ENCODE measurements at places on chromosomes 13 and 19.
A peak's percentile ranks its signal among the peaks of the same experiment; 100 is the strongest.

DNA sequence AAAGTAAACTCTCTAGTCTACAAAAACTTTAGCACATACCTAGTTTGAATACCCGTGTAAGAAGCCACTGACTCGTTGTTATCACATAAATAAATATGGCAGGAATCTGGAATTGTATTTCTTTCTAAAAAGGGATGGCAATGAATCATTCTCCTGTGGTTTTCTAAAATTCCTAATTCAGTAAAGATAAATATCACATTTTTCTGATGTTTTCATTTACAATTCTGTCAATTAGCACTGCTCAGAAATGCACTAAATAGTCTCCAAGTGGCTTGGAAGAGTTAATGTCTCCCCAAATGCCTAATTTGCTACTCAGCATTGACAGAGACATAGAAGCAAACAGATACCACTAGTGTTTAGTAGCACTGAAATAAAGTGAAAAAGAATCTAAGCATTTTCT, 547.7 kb upstream of the SLITRK1 start:
- DNase-seq: no peak

- DNase-seq: no peak
Observed at GRCh38 chr13:79647533-79647932, 166.6 kb downstream of the NDFIP2 start.

- DNase-seq: no peak
Observed at GRCh38 chr19:47469363-47469700, 2.4 kb downstream of the SLC8A2 start.

GRCh38 chr13:46211483-46212351, at the start of gene LRRC63:
LRRC63 (plus strand) TSS chr13:46211928; CDS start chr13:46213035, 1,107 bp downstream.
- DNase-seq: peak; percentile 60

- DNase-seq: peak; percentile 18
Observed at GRCh38 chr13:82654861-82655855, 1227.1 kb downstream of the SLITRK1 start.

DNA sequence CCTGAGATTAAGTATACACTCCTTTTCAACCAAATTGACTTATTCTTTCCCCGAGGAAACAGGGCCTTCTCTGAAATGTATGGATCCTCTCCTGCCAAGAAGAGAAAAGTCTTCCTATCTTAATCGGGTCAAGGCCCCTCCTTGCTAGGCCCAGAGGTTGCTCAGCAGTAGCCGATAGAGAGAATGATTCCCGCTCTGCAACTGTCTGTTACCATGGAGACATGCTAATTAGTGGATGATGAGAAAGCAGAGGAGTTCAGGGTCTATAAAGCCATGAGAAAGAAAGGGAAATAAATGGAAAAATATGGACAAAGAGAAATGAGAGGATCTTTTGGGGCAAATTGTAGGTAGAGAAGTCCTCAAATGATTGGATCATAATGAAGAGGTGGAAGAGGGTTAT, 103.5 kb downstream of the POU4F1 start:
- DNase-seq: no peak

GRCh38 chr13:79642596-79642995, 161.6 kb downstream of the NDFIP2 start:
- DNase-seq: no peak

GRCh38 chr19:53537121-53537520, 824 bp upstream of the ZNF331 start:
- no peak for DNase-seq

DNA sequence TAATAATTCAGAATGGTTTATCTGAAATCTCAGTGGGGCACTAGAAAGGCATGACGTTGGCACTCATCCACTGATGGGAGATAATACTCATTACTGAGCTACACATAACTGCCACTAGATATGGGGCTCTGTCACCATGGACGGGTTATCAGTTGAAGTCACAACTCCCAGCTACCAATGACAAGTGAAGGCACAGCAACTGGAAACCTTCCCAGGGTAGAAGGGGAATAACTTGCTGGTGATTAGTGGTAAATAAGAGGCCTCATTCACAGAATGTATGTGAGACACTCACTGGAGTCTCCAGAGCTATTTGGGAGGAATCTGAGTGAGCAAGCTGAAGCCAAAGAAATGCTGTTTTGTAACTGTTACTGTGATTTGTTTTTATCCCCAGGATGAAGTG, 249.6 kb downstream of the ENOX1 start:
- DNase-seq: no peak

DNA sequence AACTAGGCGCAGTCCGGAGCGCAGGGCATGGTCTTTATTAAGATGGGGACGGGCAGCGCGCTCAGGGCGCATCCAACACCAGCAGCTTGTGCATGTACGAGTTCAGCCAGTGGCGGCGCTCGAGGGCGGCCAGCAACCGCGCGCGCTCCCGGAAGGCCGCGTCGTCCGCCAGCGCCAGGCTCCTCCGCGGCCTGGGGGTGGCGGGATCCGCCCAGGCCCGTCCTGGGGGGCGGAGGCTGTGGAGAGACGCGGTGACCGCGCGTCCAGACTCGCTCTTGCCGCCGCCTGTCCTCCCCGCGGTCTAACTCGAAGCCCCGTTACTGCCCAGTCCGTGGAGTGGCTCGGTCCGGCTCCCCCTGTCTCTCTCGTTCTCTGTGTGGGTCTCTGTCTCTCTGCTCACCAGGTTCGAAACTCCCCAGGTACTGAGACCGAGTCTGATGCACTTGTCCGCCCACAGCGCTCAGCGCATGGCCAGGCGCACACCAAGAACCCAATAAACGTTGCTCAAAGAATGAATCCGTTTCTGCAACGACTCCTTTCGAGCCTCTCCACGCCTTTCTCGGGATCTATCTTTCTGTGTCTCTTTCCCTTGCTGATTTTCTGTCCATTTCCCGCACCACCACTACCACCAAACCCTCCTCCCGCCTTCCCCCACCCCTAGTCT, 702 bp downstream of the PTH2 start:
- peak; percentile 26 for DNase-seq

GRCh38 chr19:49515767-49516166, 3.3 kb downstream of the FCGRT start:
- peak; percentile 72 for DNase-seq

- DNase-seq: no peak
Observed at GRCh38 chr13:72852207-72852606, 70.3 kb downstream of the PIBF1 start.

DNA sequence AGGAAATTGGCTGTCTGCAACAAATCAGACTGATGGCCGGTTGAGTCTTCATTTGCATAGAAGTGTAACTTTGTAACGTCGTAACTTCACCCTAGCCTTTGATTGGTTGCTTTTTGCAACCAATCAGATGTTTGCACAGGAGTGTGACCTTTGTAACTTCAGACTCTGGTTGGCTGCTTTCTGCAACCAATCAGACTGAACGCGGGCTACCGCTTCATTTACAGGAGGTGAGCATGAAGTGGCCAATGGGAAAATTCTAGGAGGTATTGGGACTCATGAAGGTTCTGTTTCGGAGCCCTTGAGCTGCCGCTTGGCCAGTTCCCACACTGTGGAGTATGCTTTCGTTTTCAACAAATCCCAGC, 441 bp upstream of the ZNF559 start:
- DNase-seq: peak; percentile 45

DNA sequence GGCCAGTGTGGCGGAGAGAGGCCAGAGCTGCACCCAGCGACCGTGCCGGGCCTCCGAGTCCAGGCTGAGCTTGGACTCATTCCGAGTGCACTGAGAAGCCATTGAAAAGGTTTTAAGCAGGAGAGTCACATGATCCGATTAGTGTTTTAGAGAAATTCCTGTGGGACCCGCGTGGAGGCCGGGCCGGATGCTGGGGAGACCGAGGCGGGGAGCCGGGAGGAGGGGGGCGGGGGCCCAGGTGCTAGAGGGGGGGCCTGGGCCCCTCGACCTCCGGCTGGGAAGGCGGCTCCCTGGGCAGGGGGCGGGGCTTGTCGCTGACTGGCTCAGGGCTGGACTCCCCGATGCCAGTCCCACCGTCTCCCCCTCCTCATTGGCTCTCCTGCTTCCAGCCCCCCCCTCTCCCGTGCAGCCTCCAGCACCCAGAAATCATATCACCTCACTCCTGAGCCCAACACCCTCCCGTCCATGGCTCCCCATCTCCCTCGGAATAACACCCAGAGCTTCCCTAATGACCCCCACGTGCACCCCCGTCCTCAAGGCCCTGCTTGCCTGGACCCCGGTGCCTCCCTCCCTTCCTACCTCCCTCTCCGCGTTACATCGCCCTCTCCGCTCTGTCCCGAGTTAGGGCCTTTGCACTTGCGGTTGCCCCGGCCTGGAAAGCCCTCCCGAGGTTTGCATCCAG, 5.2 kb upstream of the ZNF579 start:
- peak; percentile 80 for DNase-seq

GRCh38 chr13:39379667-39380655, 223.0 kb downstream of the LHFPL6 start:
- no peak for DNase-seq

DNA sequence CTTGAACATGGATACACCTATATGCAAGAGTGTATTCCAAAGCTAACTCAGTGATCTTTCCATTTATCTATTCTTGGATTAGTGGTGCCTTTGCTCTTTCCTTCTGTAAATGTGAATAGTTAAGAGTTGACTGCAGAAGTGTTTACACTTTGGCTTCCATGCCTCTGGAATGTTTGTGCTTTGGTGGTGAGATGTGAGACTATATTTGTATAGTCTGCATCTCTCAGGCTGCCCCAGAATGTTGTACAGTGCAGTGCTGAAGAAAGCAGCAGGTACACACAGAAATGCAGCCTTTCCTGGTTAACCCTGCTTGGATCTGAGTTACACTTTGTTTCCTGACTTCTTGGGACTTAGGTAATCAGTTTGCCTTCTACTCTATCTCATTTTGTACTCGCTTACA, 90.2 kb downstream of the DNAJC15 start:
- no peak for DNase-seq

GRCh38 chr19:43438291-43439031, 23.8 kb downstream of the TEX101 start:
- DNase-seq: peak; percentile 20

GRCh38 chr13:77040835-77041234, 13.9 kb upstream of the FBXL3 start:
- no peak for DNase-seq

DNA sequence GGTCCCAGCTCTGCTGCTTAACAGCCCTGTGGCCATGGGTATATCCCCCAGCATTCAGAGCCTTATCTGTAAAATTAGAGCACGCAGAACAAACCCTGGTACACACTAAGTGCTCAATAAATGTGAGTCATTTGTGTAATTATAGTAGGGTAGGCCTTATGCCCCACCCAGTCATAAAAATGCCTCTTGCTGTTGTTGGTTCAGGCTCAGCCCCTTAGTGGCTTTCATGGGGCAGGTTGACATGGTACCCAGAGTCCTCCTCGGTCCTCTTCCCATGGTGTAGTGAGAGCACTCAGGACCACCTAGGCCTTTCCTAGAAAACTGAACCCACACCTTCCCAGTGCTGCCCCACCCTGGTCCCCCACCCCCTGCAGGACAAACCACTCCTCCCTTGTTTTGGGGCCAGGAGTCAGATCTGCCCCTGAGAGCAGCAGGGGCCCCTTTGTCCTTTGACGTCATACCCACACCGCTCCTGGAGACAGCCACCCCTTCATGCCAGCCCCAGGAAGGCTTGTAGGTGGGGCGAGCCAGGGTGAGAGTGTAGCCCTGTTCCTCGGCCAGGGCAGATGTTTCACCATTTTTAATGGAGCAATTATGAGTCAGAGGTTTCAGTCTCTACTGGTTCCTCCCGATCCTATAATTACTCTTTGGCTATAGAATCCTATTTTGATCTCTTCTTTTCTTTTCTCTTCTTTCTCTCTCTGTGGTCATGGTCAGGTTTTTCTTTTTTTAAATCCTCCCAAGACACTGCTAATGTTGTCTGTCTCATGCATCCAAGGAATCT, 36.8 kb downstream of the ACTN4 start:
- no peak for DNase-seq

- DNase-seq: no peak
Observed at GRCh38 chr19:41195675-41196497, 2.9 kb downstream of the CYP2S1 start.

- DNase-seq: no peak
Observed at GRCh38 chr13:113137691-113138298, 15.2 kb downstream of the F10 start.

DNA sequence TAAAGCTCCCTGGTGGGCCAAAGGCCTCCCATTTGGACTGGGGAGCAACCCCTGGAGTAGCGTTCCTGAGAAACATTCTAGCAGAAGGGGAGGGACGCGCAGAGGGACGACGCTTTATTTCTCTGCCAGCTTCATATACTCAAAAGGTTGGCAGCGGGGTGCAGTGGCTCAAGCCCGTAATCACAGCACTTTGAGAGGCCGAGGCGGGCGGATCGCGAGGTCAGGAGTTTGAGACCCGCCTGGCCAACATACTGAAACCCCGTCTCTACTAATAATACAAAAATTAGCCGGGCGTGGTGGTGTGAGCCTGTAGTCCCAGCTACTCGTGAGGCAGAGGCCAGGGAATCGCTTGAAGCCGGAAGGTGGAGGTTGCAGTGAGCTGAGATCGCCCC, 16.8 kb downstream of the RB1 start:
- DNase-seq: no peak

GRCh38 chr13:98781045-98781444, 28.6 kb upstream of the SLC15A1 start:
- DNase-seq: no peak

DNA sequence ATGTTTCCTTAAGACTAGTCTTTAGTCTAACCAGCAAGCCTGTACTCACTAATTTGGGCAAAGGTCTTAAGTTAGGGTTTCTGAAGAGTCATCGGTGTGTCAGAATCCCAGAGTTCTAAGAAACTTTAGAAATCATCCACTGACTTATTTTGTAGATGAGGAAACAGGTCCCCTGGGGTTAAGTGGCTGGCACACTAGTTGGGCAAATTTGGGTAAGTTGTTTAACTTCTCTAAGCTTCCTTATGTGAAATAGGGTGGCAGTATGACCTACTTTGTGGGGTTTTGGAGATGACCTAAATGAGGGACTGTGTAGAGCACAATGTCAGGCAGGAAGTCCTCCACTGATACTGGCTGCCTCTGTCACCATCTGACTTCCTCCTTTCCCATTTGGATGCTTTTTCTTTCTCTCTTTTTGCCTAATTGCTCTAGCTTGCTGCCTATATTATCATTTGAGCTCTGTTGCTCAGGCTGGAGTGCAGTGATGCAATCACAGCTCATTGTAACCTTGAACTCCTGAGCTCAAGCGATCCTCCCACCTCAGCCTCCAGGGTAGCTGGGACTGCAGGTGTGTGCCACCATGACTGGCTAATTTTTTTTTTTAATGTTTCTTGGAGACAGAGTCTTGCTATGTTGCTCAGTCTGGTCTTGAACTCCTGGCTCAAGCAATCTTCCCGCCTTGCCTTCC, 2.3 kb downstream of the ADGRE3 start:
- no peak for DNase-seq

- DNase-seq: no peak
Observed at GRCh38 chr13:33577007-33577406, 240.9 kb upstream of the RFC3 start.

- DNase-seq: no peak
Observed at GRCh38 chr19:19514881-19515641, at the start of gene TSSK6. TSSK6 (minus strand) TSS chr19:19515548; CDS start chr19:19515427, 121 bp downstream.

- DNase-seq: no peak
Observed at GRCh38 chr19:11174336-11174735, 18.8 kb upstream of the SPC24 start.

Data from body of pancreas (tissue), 4 donors.